ENCODE measurements at places on chromosomes 2 and 18.

GRCh38 chr2:234426616-234427015 is 70.3 kb downstream of the ARL4C start:
- no peak for DNase-seq

DNA sequence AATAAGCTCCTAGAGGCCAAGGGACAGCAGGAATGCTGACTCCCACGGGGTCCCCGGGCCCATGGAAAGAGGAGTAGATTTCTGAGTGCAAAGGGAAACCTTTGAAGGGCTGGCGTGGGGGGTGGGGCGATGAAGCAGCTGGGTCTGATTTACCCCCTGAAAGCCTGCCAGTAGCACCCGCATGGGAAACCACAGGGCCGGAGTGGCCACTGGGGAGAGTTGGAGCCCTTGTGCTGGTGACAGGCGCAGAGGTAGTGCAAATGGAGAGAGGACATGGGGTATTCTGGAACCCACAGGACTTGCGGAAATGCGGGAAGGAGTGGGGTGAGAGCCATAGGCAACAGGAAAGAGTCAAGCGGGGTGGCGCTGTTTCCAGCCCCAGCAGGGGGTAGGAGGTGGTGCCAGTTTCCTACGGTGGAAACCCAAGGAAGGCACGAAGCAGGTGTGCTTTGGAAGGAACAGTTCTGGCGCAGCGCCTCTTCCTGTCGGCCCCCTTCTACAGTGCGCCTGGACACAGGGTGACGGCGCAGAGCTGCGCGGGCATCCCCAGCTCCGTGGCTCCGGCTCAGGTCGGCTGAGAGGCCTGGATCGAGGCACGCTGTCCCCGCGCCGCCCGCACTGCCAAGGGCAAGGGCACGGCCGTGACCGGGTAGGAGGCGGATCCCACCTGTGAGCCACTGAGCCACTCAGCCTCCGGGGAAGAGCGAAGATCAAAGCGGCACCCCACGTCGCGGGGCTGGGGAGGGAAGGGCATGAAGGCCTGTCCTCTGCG is 149.0 kb upstream of the GLI2 start:
- DNase-seq = no peak

DNA sequence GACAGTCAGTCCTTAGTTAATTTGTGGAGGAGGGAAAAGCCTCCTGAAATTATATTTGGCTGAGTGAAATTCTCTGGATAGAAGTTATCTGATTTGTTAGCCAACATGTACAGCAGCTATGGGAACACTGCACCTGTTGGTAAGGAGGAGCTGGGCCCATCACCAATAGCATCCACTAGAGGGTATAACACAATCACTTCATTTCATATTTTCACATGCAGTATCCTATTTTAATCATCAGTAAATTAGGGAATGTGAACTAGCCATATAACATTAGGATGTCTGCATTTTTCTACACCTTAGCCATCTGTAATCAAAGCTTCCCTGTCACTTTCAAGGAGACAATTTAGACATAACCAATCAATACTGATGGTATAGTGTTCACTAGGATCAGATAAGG is 818.4 kb upstream of the CDH2 start:
- DNase-seq = no peak

- no peak for DNase-seq
Observed at GRCh38 chr2:202627042-202627441, 7.7 kb upstream of the FAM117B start.

DNA sequence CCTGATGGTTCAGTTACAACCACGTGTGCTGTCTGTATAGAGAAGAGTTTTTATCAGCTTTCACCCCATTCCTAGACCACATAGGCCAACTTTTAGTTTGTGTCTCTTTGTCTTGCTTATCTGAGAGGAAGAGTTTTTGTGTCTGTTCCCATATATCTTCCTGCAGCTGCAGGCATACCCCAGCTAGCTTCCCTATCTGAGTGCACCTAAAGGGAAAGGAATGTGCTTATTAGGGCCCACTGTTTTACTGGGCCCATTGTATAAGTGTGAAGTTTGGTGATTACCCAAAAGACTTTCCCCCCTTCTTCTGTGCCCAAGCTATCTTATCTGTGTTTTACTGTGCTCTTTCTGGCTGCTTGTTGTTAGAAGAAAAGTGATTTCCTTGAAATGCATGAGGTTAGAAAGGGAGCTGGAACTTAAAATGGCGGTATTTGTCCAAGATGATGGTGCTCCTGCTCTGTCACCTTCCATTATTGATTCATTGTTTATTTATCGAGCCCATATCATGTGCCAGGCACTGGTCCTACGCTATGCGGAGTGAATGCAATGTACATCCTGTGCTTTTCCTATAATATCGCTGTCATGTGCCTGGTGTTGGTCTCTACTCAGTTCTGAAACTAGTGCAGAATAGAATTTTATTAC is 57.2 kb downstream of the NYAP2 start:
- DNase-seq = no peak

GRCh38 chr18:8657050-8657820 is 48.0 kb downstream of the RAB12 start:
- no peak for DNase-seq

DNA sequence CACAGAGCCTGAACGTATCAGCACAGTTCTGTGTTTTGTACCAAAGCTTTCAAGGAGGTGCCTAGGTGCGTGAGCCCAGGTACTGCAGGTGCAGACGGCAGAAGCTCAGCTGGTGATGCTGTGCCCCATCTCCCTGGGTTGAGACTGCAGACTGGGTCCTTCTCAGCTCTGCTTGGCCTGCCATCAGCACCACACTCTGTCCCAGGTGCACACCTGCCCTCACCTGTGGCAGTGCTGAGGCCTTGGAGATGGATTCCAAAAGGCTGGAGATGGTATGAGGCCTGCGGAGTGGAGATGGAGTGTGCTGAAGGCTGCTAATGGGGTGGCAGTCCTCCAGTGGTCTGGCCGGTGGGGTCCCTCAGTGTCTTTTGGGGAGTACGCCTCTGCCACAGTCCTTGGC is 9.3 kb downstream of the LDLRAD4 start:
- DNase-seq = no peak

DNA sequence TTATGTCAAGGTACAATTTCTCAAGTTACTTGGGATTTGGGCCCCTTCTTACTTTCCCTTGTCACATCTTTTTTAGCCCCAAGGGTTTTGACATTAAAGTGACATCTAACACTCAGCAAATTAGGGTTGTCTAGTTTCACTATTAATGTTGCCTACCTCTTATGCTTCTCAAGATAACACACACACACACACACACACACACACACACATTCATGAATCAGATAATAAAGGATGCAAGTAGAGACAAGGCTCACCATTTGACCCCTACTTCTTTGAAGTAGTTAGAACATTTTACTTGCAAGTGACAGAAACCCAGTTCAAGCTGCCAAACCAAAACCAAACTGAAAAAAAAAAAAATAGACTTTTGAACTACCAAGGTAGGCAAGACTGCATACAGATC is 138.8 kb downstream of the TRIB2 start:
- no peak for DNase-seq

- DNase-seq = no peak
Observed at GRCh38 chr2:201228271-201228911, 31.9 kb upstream of the CASP8 start.

DNA sequence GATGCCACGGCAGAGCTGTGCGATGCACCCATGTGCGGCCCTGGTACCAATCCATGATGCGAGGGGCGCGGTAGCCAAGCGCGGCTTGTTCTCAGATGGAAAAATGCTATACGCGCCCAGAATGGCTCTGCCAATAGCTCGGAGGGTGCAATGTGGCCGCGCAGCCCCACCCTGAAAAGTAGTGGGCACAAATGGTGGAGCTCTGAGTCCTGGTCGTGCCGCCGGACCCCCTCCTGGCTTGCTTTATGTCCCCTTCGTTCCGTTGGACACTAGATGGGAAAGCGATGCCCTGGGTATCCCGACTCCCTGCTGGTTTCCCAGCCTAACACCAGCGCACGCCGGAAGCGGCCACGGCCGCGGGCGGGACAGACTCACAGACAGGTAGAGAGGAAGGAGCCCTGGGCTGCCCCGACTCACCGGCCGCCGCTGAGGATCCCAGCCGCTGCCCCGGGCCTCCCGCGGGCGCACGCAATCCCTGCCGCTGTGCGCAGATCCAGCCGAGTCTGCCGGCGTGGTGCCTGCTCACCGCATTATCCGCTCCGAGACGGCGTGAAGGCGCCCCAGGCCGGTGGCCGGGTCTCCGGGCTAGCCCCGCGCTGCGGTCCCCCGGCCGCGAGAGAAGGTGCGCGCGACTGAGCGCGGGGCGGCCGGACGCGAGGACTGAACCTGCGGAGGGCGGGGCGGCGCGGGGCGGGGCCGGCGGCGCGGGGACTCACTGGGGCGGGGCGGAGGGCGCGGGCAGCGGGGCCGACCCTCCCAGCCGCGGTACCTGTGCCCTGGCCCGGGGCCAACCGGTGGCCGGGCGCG is at the start of gene CDC42EP3:
TSS of gene CDC42EP3 (minus strand) at position 634 of the 807 bp plus-strand sequence. CDS start 25,055 bp downstream, outside the sequence.
- DNase-seq = no peak

- no peak for DNase-seq
Observed at GRCh38 chr2:18178736-18179349, 300.4 kb downstream of the KCNS3 start.

DNA sequence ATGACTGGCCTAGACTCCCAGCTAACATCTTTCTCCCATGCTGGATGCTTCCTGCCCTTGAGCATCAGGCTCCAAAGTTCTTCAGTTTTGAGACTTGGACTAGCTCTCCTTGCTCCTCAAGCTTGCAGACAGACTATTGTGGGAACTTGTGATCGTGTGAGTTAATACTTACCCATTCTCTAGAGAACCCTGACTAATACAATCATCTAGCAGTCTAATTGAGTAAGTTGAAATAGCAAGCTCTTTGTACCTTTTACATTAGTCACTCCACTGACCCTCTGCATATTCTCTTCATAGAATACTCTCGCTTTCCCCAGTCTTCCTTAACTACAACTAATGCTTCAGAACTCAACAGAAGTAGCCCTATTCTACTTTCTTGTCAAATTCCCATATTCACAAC is 434.6 kb upstream of the NXPH2 start:
- no peak for DNase-seq

DNA sequence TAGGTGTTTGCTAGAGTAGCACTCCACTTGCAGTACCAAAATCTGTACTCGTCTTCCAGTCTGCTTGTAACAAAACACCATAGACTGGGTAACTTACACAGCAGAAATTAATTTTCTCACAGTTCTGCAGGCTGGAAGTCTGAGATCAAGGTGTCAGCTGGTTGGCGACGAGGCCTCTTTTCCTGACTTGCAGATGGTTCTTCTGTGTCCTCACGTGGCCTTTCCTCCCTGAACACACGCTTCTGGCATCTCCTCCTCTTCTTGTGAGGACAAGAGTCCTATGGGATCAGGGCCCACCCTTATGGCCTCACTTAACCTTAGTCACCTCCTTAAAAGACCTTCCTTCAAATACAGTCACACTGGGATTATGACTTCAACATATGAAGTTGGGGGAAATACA is 493.5 kb upstream of the MYT1L start:
- no peak for DNase-seq

GRCh38 chr18:68793951-68794350 is 3.9 kb upstream of the CCDC102B start:
- DNase-seq = no peak

DNA sequence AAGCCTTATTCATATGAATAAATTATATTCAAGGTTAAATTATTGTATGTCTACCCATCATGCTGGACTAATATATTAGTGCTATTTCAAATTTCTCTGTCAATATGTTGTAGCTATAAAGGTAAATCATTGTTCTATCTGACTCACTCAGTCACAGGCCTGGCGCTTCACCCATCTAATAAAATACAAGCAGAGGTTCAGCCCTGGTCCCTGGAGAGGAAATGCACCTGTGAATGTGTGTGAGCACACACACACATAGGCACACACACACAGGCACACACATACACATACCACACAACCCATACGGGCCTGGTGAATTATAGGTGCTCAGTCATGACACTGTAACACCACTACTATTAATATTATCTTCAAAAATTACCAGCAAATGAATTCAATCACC is 1396.1 kb downstream of the DPP10 start:
- no peak for DNase-seq

GRCh38 chr2:23381084-23381483 is 3.9 kb upstream of the KLHL29 start:
- no peak for DNase-seq

GRCh38 chr18:23231340-23232021 is 96.2 kb downstream of the CABLES1 start:
- no peak for DNase-seq

DNA sequence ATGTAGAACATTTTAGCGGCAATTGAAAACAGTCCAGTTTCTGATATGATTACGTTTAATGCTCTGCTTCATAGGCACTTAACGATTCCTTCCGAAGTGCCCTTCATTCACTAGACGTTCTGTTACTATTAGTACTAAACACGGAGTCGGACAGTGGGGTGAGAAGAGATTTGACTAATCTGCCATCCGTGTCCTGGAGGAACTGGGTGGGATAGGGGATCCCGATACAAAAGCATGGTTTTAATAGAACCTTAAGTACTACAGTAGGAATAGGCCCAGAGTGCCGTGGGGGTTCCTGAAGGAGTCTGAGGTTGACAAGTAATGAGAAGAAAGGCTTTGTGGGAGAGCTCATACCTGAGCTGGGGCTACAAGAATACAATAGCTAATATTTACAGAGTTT is 631 bp downstream of the MORN2 start:
- no peak for DNase-seq

- DNase-seq = no peak
Observed at GRCh38 chr2:62740221-62740620, 34.7 kb downstream of the EHBP1 start.

GRCh38 chr18:35573531-35573930 is 8.0 kb upstream of the GALNT1 start:
- DNase-seq = no peak

DNA sequence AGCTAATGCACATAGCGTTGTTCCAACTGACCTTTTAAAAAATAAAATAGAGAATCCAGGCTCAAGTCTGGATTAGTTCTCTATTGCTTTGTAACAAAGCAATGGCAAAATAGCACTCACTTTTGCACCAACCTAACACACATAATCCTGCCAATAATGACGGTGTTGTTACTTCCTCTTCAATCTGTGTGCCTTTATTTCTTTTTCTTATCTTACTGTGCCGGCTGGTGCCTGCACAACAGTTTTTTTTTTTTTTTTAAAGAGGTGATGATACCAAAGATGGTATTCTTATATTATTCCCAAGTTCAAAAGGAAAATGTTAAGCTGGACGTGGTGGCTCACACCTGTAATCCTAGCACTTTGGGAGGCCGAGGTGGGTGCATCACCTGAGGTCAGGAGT is 3.4 kb downstream of the PLB1 start:
- DNase-seq = no peak

DNA sequence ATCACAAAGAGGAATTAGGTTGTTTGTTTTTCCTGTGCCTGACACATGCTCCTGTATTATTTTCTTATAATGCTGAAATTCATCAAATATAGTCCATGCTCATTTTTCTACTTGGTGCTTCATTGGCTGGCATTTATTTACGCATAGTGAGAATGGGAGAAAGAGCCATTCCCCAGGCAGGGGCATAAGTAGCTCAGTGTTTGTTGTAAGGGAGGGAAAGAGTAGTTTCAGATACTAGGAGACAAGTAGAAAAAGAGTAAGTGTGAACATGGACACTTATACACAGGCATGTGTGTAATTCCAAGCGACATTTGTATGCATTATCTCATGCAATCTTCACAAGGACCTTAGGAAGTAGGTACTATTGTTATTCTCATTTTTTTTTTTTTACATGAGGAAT is 111.9 kb upstream of the UGP2 start:
- no peak for DNase-seq

Data from right renal cortex interstitium (tissue), 3 donors.